RWPE2 (cell line): ENCODE measurements at places on chromosomes 2 and 18.

DNA sequence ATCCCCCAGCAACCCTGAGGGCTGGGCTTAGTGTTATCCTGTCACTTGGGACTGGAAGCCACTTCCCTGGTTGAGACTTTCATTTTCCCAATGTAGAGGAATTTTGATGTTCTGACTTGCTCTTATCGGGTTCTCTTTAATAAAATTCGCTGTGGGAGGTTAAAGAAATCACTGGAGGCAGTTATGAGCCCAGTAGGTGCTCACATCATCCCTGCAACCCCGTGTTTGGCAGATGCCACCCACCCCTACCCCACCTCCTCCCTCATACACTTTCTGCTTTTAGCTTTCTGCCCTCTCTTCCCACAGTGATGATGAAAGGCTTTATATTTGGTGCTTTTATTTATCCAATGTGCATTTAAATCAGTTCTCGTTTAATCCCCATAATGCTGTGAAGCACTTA, 106.6 kb downstream of the MAPK4 start:
- no peak for DNase-seq

DNA sequence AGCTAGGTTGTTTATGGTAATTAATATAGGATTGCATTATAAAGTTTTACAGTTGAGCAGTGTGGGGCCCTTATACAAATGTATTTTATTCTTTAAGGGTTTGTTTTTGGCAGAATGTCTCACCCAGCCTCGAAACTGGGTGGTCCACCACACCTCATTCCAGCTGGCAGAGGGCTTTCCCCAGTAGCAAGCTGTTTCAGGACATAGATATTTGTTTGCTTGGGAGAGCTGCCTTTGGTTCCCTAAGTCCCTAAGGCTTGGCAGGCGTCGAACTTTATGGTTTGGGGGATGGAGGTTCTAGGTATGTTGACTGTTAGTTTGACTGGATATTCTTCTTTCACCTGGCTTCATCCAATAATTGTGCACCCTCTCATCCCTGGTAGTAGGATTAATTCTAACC, 205.9 kb downstream of the KCNS3 start:
- DNase-seq, result no peak

- DNase-seq, result no peak
These were observed 246.1 kb upstream of the ST6GAL2 start for GRCh38 chr2:107132070-107132469.

GRCh38 chr2:209322041-209322440, 101.8 kb upstream of the MAP2 start:
- no peak for DNase-seq

DNA sequence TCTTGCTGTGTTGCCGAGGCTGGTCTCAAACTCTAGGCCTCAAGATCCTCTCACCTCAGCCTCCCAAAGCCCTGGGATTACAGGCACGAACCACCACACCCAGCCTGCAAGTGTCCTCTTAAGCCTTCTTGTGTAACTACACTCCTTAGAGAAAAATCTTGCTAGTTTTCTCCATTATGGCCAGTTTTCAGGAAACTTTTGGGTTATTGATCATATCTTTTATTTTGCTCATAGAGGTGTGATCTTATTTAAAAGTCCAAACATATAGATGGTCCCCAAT, 2.4 kb downstream of the SOCS6 start:
- DNase-seq, result no peak
